Germinal center (tissue), 1 donor: ENCODE measurements at places on chromosomes 1 and 21.

- no peak for DNase-seq
These were observed 21.3 kb downstream of the TRPM2 start for GRCh38 chr21:44374601-44375280.

GRCh38 chr1:24020025-24020424 is 39.9 kb upstream of the SRSF10 start:
- DNase-seq: no peak

- no peak for DNase-seq
These were observed 24.1 kb downstream of the ETNK2 start for GRCh38 chr1:204127597-204128242.

DNA sequence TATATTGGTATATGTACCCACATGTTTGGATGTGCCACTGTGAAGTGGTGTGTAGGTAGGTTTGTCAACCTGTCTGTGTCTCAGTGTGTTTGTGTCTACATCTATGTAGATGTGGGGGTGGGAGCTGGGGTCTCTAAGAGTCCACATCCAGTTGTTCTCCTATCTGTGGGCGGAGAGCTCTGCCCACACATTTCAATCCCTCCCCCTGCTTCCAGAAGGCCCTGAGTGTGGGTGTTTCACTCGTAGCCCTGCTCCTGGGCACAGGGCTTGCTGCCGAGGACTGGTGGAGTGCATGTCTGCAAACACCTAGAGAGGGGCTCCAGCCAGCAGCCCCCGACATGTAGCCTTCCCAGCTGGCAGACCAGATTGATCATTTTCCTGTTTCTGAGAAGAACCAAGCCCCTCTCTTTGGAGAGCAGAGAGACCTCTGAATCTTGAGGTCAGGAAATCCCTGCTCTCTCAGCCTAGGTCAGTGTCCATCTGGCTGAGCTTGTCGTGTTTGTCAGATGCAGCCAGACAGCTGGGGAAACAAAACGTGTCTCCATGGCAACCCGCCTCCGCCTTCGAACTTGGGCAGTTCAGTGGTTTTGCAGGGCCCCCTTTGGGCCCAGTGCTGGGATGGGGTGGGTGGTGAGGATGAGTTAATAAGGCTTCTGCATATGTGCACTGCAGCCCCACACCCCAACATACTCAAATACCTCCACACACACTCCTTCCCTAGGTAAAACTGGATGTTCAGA is 31.2 kb upstream of the SYNC start:
- no peak for DNase-seq

GRCh38 chr1:53108646-53109580 is 33.5 kb downstream of the SLC1A7 start:
- DNase-seq: no peak

- no peak for DNase-seq
These were observed 108.8 kb upstream of the KCNK1 start for GRCh38 chr1:233505130-233505529.

- DNase-seq: no peak
These were observed 40.2 kb downstream of the BCL9 start for GRCh38 chr1:147581459-147581858.

DNA sequence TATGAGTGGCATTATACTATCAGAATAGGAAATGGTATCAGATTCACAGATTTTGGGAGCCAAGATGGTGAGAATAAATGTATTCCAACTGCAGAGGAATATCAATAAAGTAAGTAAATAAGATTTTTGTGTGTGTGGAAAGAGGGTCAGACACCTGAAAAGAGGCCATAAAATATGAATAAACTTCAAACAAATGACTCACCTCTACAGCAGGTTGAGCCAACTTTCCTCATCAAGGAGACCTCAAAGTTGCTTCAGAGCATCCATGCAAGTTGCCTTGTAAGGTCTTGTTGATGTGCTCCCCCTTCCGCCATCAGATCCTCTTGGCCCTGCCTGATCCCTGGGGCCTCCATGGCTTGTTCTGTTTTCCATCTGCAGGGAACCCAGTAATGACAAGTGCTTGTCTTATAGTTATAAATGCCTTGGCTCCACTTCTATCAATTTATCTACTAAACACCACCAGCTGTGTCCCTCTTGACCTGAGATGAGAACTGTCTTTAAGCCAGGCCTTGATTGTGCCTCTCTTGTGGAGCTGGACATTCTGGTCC is 775.6 kb downstream of the LTN1 start:
- no peak for DNase-seq

GRCh38 chr1:87426463-87427249 is 98.0 kb downstream of the LMO4 start:
- no peak for DNase-seq

DNA sequence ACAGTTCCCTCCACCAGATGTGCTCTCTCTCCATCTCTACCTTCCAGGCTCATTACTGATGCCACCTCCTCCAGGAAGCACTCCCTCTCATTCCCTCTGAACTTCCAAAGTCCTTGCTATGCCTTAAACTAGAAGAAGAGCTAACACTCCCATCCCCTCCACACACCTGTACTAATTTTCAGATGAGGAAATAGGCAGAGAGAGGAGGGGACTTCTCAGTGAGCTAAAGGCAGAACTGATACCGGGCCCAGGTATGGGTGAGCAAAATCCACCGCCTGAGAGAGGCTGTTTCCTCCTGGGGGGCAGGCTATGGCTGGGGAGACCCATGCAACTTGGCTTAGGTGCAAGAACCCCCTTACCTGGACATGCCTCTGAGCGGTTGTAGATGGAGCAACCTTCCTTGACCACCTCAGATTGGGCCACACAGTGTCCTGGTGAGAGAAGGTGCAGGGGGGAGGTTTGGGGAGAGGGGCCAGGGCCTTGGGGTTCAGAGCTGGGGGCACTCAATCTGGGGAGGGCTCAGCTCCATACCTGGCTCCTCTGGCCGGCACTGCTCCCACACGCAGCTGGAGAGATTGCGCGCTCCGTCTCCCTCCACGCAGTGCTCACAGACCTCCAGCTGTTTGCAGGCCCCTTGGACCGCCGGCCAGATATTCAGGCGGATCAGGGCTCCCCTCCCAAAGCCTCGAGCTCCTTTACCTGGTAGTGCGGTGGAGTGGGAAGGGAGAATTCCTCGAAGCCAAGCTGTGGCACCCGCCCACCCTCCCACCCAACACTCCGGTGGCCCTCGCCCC is 967 bp downstream of the CD164L2 start:
- no peak for DNase-seq

- no peak for DNase-seq
These were observed 283.3 kb upstream of the ST6GALNAC5 start for GRCh38 chr1:76583875-76584477.

- DNase-seq: no peak
These were observed 315.5 kb downstream of the TGFB2 start for GRCh38 chr1:218660678-218661053.

DNA sequence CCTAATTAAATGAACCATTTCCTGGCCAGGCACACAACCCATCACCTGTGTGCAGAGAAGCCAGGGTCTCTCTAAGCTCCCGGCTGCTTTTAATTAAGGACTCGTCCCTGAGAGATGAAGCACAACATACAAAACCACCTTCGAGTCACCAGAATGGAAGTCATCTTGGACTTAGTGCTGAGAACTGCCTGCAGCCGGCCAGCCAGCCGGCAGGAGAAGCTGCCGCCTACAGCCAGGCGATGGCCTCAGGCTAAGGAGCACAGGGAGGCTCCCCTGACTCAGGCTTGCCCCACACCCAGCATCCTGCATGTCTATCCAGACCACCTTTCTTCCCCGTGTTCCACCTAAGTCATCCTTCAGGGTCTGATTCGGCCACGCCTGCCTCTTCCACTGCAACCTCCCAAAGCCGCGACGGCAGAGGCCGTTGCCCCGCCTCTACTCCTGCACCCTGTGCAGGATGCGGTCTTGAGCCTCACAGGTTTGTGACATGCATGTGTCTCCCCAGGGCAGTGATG is 83.6 kb downstream of the SLC66A1 start:
- no peak for DNase-seq

- DNase-seq: no peak
These were observed 15.6 kb downstream of the ARHGEF2 start for GRCh38 chr1:155962599-155963211.

DNA sequence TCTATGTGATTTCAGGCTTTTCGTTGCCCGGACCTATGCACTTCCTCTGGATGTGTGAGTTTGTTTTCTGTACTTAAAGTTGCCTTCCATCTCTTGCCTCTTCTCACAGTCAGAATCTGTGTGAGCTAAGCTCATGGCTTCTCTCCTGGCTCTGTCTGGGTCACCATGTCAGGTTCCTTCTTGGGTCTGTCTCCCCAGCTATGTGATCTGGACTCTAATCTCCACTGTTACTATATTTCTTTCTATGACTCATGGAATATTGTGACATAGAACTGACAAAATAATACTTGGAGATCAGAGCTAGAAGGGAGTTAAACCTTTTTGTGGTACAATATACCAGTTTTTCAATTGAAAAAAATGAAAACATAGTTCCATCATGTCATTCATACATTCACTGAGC is 172.7 kb upstream of the FGGY start:
- no peak for DNase-seq

- no peak for DNase-seq
These were observed 30.2 kb downstream of the ZZZ3 start for GRCh38 chr1:77652268-77652667.

DNA sequence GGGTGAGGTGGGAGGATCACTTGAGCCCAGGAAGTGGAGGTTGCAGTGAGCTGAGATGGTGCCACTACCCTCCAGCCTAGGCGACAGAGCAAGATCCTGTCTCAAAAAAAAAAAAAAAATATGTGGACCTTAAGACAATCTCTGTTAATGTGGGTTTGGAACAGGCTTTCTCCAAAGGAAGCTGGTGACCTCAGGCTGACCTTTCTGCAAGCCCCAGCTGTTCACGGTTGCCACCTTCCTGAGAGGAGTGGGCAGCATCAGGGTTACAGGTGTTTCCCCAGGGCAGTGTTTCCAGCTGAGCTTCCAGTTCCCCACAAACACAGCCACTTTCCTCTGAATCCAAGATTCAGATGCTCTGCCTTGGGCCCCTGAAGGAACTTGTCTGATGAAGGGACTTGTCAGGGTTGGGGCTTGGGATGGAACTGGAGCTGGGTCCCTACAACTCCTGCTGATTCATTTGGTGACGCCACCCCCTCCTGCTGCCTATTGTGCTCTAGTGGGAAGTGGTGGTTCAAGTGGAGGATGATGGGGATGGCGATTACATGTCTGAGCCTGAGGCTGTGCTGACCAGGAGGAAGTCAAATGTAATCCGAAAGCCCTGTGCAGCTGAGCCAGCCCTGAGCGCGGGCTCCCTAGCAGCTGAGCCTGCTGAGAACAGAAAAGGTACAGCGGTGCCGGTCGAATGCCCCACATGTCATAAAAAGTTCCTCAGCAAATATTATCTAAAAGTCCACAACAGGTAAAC is 1.9 kb downstream of the ZBTB48 start:
- no peak for DNase-seq

DNA sequence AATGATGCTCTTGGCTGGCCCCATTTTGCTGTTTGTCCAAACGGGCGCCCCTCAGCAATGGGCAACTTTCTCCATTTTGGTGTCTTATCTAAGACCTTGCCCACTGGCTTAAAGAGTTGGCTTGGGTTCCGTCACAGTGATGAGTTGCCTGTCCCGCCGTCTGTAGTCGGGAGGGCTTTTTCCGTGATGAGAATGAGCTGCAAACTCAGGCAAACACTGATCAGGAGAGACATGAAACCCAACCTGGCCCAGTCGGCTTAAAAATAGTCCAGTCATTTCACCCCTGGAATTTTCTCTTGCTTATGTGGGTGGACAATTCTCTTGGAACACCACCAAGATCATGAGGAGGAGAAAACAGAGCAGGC is 79.3 kb downstream of the ST6GALNAC3 start:
- no peak for DNase-seq

- DNase-seq: no peak
These were observed 69.0 kb upstream of the NFIA start for GRCh38 chr1:61013189-61013945.

GRCh38 chr1:21910558-21911204 is 26.4 kb downstream of the HSPG2 start:
- DNase-seq: no peak

DNA sequence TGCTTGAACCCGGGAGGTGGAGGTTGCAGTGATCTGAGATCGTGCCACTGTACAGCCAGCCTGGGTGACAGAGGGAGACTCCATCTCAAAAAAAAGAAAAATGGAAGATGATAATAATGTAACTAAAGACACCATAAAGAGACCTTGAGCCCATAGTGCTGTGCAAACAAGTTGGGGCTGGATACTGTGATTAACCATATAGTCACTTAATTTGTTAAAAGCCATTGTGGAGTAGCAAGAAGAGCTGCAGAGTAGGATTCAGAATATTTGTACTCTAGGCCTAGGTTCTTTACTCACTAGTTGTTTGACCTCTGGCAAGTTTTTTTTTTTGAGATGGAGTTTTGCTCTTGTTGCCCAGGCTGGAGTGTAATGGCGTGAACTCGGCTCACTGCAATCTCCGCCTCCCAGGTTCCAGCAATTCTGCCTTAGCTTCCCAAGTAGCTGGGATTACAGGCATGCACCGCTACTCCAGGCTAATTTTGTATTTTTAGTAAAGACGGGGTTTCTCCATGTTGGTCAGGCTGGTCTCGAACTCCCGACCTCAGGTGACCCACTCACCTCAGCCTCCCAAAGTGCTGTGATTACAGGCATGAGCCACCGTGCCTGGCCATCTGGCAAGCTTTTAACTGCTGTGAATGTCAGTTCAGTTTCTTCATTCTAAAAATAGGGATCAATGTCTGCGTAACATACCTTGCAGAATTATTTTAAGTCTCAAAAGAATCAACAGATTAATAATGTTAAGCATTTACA is 12.8 kb downstream of the CAP1 start:
- no peak for DNase-seq

GRCh38 chr1:89657886-89658285 is 25.0 kb downstream of the LRRC8C start:
- no peak for DNase-seq

GRCh38 chr1:39509360-39510009 is 18.0 kb downstream of the BMP8A start:
- peak; percentile 26 for DNase-seq

GRCh38 chr1:248704606-248705005 is 2.0 kb upstream of the OR14I1 start:
- DNase-seq: no peak

GRCh38 chr1:244727871-244728474 is 75.0 kb downstream of the DESI2 start:
- no peak for DNase-seq

GRCh38 chr1:214050513-214051401 is 63.0 kb downstream of the PROX1 start:
- no peak for DNase-seq

- no peak for DNase-seq
These were observed 25.3 kb downstream of the ACTA1 start for GRCh38 chr1:229408458-229409037.

DNA sequence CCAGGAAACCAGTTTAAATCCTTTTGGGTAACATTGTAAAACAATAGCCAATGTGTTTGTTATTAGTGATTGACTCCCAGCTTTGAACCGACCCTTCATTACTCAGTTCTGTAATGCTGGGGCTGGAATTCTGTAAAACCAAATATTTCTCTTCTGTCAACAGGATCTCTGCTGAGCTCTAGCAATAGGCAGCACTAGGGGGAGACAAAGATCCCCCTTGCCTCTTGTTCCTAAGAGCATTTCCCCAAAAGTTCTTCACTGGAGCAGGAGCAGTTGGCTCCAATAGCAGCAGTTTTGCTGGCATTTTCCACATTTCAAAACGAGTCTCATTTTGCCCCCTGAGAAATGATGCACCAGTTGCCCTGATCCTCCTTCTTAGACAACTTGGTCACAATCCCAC is 1671.1 kb downstream of the MRPL39 start:
- no peak for DNase-seq
